ENCODE measurements at places on chromosomes 1 and 21. TPM values are rescaled to one million over a fixed set of nuclear protein-coding genes. Genes with fewer than 3 reads are reported as not detected.
A peak's percentile ranks its signal among the peaks of the same experiment; 100 is the strongest.

The CBR1 gene
- 283 TPM for total RNA-seq

The GPR52 gene
- total RNA-seq = 0.24 TPM

The EFNA4 gene
- total RNA-seq = 5.8 TPM

The OPRD1 gene
- total RNA-seq = 0.96 TPM

The CYP4A11 gene
- not detected for total RNA-seq

The PADI4 gene
- 6.7 TPM for total RNA-seq

The CNST gene
- total RNA-seq = 12.3 TPM

The TTC39A gene
- not detected for total RNA-seq

GRCh38 chr1:89499320-89499719 lies 25.3 kb upstream of the LRRC8B start:
- no peak for DNase-seq

GRCh38 chr1:95201905-95202304 lies 32.1 kb upstream of the RWDD3 start:
- no peak for DNase-seq

DNA sequence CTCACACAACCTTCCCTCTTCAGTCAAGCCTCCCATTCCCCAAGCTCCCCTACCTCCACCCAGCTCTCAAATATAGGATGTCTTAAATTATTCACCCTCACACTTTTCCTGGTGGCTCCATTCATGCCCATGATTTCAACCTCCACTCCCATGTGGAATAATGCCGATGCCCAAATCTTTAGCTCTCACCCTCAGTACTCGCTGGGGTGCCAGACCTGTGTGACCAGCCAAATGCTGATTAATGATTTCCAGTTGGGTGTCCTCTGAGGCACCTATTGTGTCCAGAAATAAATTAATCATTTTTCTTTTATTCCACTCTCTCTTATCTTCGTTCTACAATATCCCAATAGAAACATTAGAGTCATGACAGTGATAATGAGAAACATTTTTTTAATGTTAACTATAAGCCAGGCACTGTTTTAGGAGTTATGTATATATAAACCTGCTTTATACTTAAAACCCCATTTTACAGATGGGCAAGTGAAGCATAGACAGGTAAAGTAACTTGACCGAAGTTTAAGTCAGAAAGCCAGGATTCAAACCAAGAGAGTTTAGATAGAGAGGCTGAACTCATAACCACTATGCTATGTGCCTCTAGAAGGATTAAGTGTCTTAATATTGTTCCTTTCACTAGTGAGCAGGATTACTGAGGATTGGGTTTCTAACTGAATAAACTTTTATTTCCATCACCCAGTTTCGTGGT lies 209.7 kb downstream of the DUSP10 start:
- no peak for DNase-seq

DNA sequence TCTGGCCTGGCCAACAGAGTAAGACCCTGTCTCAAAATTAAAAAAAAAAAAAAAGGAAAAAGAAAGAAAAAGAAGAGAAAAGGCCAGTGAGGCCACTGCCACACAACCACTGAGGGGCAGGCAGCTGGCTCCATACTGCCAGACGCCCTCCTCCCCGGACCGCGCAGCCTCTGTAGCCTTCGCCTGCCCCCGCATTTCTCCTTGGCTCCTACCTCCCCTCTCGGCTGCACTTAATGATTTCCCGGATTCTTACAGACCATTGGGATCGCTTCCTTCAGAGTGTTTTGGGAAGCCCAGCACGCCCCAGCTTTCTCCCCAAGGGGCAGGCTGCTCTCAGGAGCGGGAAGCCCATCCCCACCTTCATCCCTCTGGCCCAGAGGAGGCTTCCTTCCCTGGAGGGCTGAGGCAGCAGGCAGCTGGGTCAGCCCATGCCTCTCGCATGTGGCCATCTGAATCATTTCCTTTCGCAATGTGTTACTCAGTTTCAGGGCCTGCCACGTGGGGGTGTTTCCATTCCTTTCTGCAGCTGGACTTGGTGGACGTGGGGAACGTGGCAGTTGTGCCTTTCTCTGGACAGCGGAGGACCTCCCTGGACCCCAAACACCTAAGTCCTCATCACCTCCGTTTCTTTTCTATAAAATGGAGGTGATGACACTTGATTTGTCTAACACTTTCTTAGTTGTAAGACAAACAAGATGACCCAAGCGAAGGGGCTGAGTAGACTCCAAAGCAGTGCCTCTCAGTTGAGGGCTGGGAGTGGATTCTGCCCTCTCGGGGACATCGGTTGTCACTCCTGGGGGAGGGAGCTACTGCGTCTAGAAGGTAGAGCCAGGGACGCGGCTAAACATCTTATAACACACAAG lies 2.3 kb downstream of the SLC2A5 start:
- DNase-seq = peak; percentile 94

- DNase-seq = peak; percentile 50
Observed at GRCh38 chr1:17919525-17920439, 164.6 kb downstream of the ACTL8 start.

DNA sequence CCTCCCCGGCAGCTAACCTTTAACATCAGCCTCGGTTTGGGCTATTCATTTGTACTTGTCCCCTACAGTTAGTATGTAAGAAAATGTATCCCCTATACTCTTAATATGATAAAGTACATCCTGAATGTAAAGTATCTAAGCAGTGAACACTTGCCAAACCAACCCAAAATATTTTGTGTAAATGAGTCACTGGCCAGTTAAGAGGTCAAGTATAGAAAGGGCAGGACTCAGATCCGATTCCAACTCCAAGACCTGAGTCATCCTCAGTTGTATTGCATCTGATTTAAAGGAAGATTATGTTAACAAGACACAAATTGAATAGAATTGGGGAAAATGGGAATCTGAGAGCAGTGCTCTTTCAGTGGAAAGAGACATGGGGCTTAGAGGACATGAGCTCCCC lies 84.4 kb downstream of the CD58 start:
- DNase-seq = peak; percentile 88

DNA sequence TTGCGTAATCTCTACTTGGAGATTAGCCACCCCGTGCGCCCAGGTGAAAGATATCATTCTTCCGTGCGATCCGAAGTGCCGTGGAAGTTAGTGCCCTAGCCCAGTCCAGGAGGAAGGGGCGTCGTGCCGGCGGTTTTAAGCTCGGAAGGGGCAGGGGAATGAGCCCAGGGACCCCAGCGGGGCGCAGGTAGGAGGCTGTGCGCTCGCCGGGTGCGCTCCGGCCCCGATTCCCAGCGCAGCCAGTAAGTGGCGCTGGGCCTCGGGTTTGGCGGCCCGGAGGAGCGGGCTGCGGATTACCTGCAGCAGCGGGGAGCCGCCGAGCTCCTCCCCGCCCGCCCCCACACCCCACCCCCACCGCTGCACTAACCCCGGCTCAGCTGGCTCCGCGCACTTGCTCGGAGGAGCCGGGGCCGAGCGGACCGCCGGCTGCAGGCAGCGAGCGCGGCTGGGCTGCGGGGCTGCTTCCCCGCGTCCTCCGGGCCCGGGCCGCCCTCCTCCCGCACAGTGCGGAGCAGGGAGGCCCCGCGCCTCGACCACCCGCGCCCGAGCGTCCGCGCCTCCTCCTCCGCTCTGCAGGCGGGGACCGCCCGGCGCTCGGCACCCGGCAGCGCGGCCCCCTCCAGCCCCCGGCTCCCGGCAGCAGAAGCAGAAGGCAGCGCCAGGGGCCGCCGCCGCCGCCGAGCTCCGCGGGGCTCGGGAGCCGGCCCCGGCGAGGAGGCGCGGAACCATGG lies at the start of gene RYR2:
TSS of gene RYR2 (plus strand) at position 390 of the 731 bp plus-strand sequence. CDS start at position 728, 338 bp downstream.
- DNase-seq = no peak

GRCh38 chr21:35993875-35994490 lies 66.3 kb downstream of the SETD4 start:
- no peak for DNase-seq

GRCh38 chr1:227308367-227309336 lies 9.6 kb downstream of the CDC42BPA start:
- no peak for DNase-seq

DNA sequence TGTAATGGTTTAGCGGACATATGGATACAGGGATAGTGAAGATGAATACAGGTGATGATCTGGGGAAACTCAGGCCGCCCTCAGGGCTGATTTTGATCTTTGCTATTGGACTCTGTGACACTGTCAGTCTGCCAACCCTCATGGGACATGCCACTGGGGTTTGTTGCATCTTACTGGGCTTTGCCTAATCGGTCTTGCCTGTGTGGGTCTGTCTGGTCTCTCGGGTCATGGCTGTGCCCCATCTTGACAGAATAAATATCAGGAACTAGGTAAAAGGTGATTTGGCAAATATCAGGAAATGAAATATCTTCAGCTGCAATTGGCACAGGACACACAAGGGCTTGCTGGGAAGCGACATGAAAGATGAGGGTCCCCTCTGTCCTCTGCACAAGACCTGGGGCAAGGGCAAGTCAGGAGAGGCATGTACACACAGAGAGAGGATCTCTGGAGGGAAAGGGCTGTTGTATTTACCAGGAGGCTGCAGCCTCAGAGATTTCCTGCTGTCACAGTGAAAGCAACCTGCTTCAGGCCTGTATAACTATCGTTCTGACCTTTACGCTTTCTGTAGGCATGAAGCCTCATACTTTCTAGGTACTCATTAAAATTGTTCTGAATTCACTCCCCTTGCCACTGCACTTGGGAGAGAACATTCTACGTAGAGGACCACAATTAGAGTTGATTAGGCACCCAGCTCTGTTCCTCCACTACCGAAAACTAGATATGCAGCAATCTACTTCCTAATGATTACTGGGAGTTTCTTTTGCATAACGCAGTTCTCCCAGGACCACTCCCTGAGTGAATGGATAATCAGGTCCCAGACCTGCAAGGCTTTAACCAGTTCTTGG lies 52.0 kb upstream of the GADD45A start:
- no peak for DNase-seq

DNA sequence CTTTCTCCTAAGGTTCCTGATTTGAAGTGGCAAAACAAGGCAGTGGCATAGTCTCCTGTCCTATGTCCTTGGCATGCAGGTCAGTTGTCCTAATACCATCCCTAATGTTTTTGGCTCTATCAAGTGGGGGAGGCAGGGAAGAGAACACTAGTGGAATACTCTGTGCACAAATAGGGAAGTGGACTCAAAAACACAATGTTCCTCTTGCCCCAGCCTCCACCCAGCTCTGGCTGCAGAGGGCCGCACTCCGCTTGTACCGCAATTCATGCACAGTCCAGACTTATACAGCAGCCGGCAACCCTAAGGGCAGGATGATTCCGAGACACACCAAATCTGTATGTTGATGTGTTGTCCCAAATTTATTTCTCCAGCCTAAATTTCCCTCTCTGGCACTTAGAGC lies 14.5 kb downstream of the PLEKHO1 start:
- no peak for DNase-seq

DNA sequence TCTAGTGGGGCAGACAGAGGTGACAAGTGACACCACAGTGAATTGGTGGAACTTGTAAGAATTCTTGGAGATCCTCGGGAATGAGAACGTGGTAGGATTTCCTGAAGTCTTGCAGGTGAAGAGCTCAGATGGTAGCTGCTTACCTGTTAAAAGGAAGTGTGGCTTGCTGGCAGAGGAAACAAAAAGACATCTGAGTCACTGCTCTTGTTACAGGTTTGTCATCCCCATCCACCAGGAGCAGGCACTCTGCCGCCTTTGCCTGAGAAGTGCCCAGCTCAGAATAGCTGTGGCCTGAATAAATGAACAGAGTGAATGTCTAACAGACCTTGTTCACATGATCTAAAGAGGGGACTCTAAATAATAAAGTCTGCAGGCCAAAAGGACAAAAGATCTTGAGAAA lies 12.3 kb upstream of the ZSCAN20 start:
- no peak for DNase-seq

DNA sequence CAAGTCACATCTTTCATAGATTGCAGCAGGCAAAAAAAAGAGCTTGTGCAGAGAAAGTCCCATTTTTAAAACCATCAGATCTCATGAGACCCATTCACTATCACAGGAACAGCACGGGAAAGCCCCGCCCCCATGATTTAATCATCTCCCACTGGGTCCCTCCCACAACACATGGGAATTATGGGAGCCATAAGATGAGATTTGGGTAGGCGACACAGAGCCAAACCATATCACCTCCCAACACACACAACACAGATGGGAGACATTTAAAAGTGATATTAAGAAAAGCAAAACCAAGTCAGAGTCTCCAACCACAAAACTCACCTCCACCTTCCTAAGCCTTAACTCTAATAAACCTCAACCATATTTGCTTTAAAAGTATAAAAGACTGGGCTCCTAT lies 61.5 kb upstream of the TIAM1 start:
- DNase-seq = no peak

DNA sequence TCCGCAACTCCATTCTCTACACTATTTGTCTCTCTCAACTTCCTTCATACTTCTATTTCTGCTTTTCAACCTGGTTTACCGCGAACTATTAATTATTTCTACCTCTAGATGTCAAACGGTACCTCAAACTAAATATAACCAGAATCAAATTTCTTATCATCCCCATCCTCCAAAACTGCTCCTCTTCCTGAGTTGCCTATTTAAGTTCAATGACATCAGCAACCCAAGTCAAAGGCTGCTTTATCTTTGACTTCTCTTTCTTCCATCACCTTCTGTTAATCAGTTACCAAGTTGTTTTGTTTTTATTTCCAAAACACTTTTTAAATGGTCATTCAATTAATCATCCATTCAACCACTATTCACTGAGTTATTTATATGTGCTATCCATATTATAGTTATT lies 171.9 kb downstream of the COL24A1 start:
- no peak for DNase-seq

- no peak for DNase-seq
Observed at GRCh38 chr1:227749916-227750710, 14.9 kb downstream of the SNAP47 start.

GRCh38 chr1:214146523-214146922 lies 134.4 kb upstream of the SMYD2 start:
- peak; percentile 65 for DNase-seq

DNA sequence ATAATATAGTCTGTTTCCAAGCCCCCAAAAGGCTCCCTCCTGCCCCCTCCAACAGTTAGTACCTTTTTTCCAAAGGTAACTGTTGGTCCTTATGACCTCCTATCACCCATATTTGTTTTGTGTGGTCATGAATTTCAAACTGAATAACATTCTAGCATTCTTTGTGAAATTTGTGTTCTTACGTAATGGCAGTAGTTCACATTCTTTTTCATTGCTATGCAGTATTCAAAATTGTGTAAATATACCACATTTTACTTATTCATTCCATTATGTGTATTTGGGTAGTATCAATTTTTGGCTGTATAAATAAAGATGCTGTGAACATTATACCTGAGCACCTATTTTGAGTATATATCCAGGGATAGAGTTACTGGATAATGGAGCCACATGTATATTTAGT lies 13.4 kb downstream of the RNF11 start:
- no peak for DNase-seq

GRCh38 chr1:205328476-205328875 lies 6.9 kb upstream of the NUAK2 start:
- DNase-seq = no peak

- no peak for DNase-seq
Observed at GRCh38 chr1:205054013-205054412, 11.0 kb downstream of the CNTN2 start.

- DNase-seq = no peak
Observed at GRCh38 chr1:110272045-110272444, 61.9 kb downstream of the KCNC4 start.

GRCh38 chr1:44808063-44808937 lies at the start of gene BTBD19:
Gene BTBD19, plus strand, starts transcription at chr1:44808523. Its CDS starts 298 bp downstream, at chr1:44808821.
- DNase-seq = peak; percentile 93

DNA sequence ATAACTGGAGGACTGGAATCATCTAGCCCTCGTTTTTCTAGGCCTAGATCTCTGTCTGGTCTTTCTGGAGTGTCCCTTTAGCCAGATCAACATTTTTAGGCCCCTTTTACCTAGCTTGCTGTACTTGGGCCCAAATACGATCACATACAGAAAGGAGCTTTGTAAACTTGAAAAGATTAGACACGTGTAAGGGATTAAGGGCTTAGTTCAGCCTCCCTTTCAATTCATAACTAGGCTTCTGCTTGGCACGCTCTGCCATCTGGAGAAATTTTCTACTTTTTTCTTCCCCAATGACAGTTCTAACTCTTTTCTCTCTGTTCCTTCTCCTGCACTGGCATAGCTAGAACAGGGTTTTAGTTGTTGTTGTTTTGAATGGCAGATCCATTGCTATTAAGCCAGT lies 153.3 kb upstream of the BEND5 start:
- DNase-seq = no peak
